ENCODE measurements at places on chromosomes 12 and 14.

GRCh38 chr12:121036810-121037326 lies 2.2 kb downstream of the OASL start:
- no peak for DNase-seq

GRCh38 chr12:101783150-101783549 lies 43.9 kb upstream of the SYCP3 start:
- no peak for DNase-seq

DNA sequence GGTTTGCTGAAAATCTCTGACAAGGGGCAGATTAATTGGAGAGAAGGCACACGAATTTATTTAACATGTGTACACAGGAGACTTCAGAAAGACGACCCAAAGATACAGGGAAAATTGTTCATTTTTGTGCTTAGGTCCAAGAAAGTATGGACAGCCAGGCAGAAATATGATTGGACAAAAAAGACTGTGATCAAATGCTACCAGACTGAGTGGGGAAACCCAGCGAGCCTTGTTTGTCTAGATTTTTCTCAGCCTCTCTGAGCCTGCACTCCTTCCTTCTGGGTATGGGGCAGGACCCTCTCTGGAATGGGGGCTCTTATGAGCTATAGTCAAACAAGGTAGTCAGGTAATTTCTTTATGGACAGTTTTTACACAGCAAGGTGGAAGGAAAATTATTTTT lies 10.4 kb upstream of the CIPC start:
- DNase-seq, result no peak

DNA sequence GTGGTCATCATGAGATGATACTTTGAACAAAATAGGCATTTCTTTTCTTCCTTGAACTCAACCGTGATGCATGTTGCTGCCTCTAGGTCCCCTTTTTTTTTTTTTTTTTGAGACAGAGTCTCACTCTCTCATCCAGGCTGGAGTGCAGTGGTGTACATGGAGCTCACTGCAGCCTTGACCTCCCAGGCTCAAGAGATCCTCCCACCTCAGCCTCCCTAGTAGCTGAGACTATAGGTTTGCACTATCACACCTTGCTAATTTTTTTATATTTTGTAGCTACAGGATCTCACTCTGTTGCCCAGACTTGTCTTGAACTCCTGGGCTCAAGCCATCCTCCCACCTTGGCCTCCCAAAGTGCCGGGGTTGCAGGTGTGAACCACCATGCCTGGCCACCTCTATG lies 20.6 kb downstream of the DIP2B start:
- no peak for DNase-seq

- DNase-seq, result no peak
These were observed 56.1 kb upstream of the TCL1A start for GRCh38 chr14:95769976-95770375.

DNA sequence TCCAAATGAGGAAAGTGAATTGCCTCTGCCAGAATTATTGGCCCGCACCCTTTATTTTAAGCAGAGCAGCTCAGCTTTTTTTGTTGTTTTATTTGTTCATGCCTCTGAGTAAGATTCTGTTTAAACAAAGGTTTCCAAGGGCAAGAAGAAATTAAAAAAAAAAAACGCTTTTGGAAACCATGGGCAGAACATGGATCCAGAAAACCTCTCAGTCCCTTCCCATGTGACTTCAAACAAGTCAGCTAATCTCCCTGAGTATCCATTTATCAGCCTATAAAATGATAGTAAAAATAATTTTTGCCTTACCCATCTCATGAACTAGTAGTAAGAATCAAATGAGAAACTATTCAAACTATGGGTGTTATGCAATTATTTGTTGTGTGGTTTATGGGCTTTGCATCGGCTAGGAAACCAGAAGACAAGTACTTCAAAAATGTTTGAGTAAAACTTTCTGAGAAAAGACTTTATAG lies 27.6 kb downstream of the KITLG start:
- no peak for DNase-seq

DNA sequence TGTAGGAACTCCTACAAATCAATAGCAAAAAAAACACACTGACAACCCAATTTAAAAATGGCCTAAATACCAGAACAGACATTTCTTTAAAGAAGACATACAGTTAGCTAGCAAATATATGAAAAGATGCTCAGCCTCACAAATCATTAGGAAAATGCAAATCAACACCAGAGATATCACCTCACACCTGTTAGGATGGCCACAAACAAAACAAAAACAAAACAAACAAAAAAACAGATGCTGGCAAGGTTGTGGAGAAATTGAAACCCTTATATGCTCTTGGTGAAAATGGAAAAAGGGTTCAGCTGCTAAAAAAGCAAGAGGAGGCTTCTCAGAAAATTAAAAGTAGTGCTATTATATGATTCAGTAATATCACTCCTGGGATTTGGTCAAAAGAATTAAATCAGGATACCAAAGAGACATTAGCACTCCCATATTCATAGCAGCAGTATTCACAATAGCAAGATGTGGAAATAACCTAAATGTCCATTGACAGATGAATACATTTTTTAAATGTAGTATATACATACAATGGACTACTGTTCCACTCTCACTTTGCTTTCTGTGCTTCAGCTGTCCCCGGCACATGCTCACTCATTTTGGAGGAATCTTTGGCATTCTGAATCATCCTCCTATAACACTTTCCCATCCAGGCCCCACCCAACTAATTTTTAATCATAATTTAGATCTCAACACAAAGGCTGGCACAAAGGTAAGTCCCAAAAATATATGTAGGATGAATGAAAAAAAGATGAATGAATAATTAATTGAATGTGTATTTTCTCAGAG lies 99.1 kb downstream of the SYT1 start:
- no peak for DNase-seq

- DNase-seq, result no peak
These were observed 14.9 kb downstream of the HOXC4 start for GRCh38 chr12:54068418-54069070.

GRCh38 chr12:32033406-32033805 lies 73.2 kb upstream of the BICD1 start:
- no peak for DNase-seq

DNA sequence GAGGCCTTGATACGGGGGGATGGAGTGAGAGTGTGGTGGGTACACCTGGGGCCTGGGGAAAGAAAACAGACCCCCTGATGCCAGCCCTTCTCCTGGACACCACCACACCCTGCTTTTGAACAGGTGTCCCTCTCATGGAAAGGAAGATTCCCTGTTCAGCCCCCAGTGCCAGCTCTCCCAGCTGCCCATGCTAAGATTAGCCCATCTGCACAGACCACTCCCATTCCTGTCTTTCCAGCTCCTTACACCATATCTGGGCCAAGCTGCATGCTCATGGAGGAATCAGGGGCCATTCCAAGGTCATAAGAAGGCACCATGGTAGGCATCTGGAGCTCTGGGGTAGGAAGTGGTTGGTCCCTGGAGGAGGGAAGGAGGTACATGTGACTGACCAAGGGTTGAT lies 9.6 kb downstream of the NAB2 start:
- no peak for DNase-seq

DNA sequence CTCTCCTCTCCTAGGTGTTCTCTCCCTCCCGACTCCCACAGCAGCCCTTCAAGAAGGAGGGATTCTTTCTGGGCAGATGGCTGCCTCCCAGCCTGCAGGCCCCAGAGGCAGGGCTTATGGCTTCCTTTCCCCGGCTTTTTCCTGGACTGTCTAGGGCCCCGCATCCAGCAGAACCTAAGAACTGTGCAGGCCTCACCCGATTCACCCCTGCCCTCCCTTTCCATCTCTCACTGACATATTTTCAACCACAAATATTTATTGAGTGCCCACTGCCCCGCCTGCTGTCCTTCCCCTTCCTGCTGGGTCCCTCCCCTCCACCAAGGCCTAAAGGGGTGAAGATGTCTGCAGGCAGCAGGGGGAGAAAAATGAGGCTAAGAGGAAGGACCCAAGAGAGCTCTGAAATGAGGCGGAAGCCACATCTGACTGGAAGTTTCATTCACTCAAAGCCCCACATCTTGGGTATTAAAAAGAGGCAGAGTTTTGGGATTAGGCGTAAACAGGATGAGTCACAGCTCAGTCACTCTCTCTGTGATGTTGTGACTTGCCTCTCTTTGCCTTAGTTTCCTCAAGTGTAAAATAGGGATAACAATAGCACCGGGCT lies 2.9 kb downstream of the SCNN1A start:
- peak; percentile 55 for DNase-seq

- no peak for DNase-seq
These were observed 103.1 kb downstream of the EML1 start for GRCh38 chr14:99896361-99896760.

DNA sequence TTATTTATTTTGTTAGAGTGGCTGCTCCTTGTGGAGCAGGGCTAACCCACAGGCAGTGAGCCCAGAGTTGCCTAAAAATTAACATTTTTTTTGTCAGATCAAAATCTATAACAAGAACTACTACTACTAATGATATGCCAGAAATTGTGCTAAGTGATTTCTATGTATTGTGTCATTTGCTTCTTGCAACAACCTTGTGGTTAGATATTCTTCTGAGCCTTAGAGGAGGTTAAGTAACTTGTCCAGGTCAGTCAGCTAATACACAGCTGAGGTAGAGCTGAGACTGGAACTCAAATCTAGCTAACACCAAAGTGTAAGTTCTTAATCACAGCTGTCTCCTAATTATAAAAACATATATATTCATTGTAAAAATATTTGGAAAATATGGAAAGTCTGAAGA lies 29.8 kb downstream of the CFL2 start:
- no peak for DNase-seq

All from NCI-H345 (cell line).